ENCODE measurements at places on chromosomes 4 and X.
A peak's percentile ranks its signal among the peaks of the same experiment; 100 is the strongest.

DNA sequence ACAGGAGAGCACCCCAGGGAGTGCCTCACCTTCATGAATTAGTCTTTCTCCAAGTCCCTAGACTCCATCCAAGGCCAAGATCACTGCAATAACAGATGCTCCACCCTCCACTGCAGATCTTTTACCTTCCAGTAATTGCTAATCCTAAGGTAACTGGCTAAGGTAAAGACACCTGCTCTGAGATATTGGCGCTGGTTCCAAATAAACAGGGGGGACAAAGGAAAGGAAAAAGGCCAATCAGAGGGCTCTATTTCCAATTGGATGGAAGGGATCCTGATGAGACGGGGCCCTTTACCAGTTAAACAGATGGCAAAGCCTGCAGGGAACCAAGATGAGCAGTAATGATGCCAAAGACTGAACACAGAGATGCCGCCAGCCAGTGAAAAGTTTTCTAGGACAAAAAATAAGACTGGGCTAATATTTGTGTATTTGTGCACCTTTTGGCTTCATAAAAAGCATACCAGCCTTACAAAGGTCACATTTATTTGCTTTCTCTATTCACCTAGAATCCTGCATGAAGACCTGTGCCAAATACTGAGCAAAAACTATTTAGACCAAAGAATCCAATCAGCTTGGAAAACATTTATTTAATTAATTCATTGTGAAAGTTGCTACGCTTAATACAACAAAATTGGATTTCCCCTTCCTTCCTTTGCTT lies 148.5 kb downstream of the PPP3CA start:
- no peak for DNase-seq

GRCh38 chrX:153845842-153846241 lies 15.5 kb upstream of the PDZD4 start:
- no peak for DNase-seq

DNA sequence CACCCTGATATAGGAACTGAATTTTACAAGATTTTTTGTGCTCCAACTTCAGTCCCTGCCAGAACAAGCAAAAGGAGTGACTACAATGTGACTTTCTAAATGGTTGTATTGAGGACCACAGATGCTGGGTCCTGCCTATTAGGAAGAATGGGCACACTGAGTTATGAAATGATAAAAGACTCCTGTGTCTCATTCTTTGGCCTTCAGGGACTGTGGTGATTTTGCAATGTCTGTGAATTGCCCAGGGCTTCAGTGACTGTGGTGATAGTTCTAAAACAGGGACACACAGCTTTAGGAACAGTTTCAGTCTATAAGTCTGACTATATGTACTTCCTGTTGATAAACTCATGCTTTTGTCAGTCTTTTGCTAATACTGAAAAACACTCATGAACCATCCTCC lies 210.2 kb downstream of the DMD start:
- DNase-seq, result no peak

DNA sequence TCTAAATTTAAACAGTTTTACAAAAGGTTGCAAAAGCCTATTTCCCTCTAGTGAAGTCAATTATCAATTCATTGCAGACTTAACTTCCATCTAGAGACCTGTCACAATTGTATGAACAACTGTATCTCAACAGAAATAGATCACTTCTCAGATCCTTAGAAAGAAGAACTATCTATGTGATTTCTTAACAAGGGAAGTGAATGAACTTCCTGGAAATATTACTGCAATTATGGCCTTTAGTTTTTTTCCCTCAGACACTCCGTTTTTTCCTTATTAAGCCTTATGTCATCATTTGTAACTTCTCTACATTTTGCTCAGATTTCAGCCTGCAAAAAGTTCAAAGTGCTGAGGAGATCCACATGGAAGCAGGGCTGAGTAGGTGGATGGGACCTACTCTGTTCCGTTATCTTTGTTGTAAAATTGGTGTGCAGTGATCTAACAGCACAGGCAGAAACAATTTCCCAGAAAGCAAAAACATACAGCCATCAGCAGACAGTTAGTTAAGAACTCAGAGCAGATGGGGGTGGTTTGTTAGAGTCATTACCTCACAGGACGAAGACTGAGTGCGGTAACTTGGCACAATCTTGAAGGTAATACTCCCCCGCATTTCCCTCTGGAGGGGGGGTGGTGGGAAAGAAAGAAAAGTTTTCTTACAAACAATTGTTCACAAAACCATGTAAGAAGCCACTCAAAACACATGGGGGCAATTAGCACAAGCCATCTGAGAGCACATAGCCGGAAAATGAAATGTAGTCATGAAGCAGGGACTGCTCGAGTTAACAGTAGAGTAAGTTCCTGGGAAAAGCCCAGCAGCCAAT lies 112.3 kb downstream of the NYX start:
- DNase-seq, result peak; percentile 74

GRCh38 chr4:5504486-5504885 lies 203.9 kb downstream of the EVC2 start:
- DNase-seq, result no peak

GRCh38 chr4:2798399-2799223 lies 5.7 kb downstream of the SH3BP2 start:
- no peak for DNase-seq

GRCh38 chr4:109559625-109559982 lies 442 bp upstream of the MCUB start:
- DNase-seq, result peak; percentile 43

DNA sequence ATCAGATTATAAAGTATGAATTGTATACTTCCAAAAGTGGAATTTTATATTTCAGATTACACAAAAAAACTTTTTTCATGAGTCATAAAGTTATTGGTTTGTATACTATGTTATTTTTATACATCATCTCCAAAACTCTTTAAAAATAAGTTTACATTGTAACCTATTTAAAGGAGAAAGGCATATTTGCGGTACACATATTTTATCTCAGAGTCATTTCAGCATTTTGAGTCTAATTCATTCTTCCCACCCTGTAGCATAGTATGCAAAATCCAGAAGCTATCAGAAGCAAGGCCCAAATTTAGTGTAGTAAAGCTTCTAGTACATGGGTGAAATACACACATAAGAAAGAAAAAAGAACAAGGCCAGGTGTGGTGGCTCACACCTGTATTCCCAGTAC lies 80.3 kb downstream of the AWAT2 start:
- DNase-seq, result no peak

- no peak for DNase-seq
Measured at GRCh38 chr4:179095585-179096221, 1653.5 kb upstream of the AGA start.

GRCh38 chr4:5366421-5366820 lies 315.1 kb downstream of the STK32B start:
- peak; percentile 77 for DNase-seq

GRCh38 chr4:29900336-29900735 lies 819.8 kb upstream of the PCDH7 start:
- no peak for DNase-seq

- DNase-seq, result no peak
Measured at GRCh38 chr4:6195602-6196319, 4.6 kb downstream of the JAKMIP1 start.

DNA sequence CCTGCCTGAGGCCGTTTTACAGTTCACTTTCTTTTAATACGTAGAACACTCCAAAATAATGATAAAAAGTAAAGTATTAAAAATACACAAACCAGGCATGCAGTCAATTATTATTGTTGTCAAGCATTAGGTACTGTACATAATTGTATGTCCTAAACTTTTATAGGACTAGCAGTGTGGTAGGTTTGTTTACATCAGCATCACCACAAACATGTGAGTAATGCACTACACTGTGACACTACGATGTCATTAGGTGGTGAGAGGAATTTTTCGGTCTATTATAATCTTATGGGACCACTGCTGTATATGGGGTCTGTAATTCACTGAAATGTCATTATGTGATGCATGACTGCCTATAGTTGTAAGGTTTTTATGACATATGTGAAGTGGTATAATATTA lies 149.5 kb upstream of the SH3RF1 start:
- no peak for DNase-seq
